ENCODE measurements at places on chromosomes 5 and 9.

DNA sequence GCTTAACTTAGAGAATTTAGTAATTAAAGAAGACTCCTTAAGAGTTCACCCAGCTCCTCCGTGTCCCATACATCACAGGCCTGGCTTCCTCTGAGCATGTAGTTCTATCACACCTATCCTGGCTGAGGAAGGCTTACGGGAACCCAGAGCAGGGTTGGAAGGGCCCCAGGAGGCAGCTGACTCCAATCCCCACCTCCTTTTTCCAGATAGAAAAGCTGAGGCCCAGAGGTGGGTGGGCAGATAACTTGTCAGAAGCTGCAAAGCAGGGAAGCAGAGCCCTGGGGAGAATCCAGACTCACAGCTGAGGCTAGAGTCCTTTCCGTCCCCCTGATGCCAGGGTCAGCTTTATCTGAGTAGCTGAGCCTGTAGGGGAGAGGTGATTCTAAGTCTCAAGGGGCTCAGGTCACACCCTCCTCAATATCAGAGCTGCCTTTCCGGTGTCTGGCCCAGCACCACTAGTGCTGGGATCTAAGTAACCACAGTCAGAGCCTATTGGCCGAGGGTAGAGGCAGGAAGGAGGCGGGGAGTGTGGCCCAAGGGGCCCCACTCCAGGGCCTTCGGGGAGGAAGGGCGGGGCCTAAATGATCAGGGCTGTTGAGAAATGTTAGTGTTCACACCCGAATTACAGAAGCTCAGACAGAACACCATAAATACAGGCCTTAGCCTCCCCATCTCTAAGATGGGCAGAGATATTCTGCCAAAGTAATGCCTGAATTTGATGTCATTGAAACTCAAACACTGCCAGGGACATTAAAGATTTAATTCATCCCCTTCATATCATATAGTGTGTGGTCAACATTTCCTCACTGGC, 9.9 kb downstream of the CCDC69 start:
- DNase-seq: no peak

GRCh38 chr5:2640717-2641116, 110.8 kb downstream of the IRX2 start:
- DNase-seq: no peak

- DNase-seq: no peak
Measured at GRCh38 chr9:12813533-12813932, 38.7 kb downstream of the LURAP1L start.

- no peak for DNase-seq
Measured at GRCh38 chr5:54453046-54453445, 2.5 kb upstream of the HSPB3 start.

GRCh38 chr5:143214890-143215289, 188.6 kb downstream of the NR3C1 start:
- DNase-seq: no peak

All from HFFc6 (cell line).